ENCODE measurements at places on chromosomes 7 and 10. TPM values are rescaled to one million over a fixed set of nuclear protein-coding genes. Genes with fewer than 3 reads are reported as not detected.

Gene CNNM1
- total RNA-seq = 3.0 TPM

Gene LMTK2
- total RNA-seq = 25.5 TPM

Gene ZNF503
- total RNA-seq = 53.5 TPM

Gene ZNF467
- total RNA-seq = 15.4 TPM

Gene HOXA2
- total RNA-seq = 7.0 TPM

Gene DEPP1
- total RNA-seq = 153 TPM

Gene ELFN1
- 0.62 TPM for total RNA-seq

DNA sequence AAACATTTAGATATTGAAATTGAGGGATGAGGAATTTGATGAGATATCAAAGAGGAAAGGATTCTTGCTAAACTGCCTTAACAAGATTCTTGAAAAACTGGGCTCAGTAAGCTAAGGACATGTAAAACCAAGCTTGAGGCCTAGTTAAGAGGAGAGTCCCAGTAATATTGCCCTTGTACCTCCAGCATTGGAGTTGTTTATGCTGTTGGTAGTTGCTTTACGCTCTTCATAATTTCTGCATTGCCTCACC, 156.1 kb upstream of the TRIM24 start:
- ATAC-seq = no peak

- ATAC-seq = peak; percentile 72
Observed at GRCh38 chr10:87734987-87735827, 75.5 kb downstream of the PAPSS2 start.

DNA sequence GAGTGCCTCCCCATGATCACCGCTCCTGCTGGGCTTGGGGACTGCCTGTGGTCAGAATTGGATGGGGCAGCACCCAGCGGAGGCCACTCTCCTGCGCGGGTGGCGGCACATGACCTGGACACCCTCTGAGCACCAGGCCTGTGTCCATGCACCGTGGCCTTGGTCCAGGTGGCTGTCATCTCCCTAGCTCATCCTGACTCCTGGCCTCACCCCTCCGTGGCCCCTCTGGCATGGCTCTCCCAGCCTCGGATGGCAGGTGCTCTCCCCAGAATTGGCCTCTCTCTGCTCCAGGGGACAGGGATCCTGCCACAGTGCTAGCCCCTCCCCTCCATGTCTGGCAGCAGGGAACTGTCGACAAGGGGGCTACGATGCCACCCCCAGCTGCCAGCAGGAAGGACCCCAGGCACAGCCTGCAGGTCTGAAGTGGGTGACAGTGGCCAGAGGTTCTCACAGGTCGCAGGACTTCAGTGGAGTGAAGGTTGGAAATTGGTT, 37.2 kb upstream of the BTBD16 start:
- ATAC-seq = no peak

GRCh38 chr7:54712820-54713219, 46.2 kb downstream of the SEC61G start:
- ATAC-seq = no peak

GRCh38 chr10:132036153-132036886, 29.4 kb upstream of the JAKMIP3 start:
- ATAC-seq = peak; percentile 62

DNA sequence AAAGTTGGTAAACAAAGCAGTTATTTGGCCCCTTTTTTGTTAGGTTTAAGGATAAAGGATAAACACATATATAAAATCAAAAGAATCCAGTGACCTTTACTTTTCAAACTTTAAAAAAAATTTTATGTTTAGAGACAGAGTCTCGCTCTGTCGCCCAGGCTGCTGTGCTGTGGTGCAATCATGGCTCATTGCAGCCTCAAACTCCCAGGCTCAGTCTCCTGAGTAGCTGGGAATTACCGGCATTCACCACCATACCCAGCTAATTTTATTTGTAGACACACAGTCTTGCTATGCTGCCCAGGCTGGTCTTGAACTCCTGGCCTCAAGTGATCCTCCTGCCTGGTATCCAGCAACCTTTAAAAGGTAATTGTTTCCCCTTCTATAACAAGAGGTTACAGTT, 31.3 kb downstream of the GNA12 start:
- no peak for ATAC-seq

DNA sequence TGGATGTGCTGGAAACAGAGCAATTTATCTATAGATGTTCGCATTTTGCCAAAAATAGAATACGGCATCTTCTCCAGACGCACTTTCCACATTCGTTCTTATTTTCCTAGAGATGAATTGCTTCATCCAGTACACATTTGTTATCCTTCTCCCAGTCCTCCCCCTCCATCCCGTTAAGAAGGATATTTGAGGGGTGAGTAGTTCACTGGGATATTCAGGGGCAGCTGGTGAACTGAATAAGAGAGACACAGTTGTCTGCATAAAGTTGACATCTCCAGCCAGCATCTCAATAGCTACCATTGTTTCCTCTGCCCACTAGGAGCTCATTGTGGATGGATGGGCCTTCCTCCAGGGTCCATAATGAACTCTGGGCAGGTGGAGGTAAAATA, 456.8 kb upstream of the NRP1 start:
- no peak for ATAC-seq

DNA sequence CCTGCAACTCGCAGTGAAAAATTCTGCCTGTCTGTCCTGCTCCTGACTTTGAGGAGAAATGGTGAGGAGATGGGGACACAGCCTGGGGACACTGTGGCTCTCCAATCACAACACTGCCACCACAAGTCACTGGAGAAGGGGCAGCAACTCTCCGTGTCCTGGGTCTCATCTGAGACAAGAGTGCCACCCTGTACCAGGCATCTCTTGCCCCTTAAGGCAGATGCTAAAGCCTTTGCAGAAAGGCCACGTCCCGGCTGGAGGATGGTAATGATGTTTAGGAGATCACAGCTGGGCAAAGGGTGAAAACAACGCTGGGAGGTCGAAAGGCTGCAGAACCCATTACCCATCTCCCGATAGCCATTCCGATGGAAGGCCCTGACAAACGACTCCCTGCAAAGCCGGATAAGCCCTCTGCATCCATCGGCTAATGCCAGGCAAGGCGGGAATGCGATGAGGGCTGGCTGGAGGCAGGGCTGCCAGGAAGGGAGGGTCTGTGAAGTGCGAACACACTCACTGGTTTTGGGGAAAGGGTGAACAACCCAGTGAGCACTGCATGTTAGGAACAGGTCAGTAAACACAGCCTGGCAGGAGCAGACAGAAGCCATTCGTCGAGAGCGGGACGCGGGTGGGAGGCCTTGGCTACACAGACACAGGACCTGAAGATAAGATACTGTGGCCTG, 190.8 kb downstream of the ADARB2 start:
- ATAC-seq = no peak

- ATAC-seq = no peak
Observed at GRCh38 chr7:141511676-141512396, 39.4 kb upstream of the AGK start.

- ATAC-seq = no peak
Observed at GRCh38 chr10:117216028-117216427, 18.7 kb downstream of the KCNK18 start.

DNA sequence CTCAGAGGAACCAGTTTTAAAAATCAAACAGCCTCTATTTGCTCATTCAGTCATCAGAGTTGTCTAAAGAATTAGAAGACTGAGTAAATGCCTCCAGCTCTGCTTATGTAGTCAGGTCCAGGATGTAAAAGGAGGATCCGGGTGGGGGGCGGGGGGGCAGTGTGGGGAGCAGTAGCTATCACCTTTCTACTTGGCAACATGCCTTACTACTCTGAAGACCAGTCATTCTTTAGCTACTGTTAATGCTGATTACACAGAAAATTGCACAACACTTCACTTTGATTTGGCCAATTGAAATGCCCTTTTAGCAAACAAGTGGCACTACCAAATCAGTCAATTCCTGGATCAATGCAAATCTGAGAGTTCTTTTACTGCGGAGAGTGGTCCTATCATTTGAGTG, 164.2 kb downstream of the NXPH1 start:
- no peak for ATAC-seq

- no peak for ATAC-seq
Observed at GRCh38 chr10:50316695-50317648, 65.7 kb upstream of the ASAH2 start.

- ATAC-seq = no peak
Observed at GRCh38 chr10:73858750-73859427, 15.5 kb downstream of the CAMK2G start.

DNA sequence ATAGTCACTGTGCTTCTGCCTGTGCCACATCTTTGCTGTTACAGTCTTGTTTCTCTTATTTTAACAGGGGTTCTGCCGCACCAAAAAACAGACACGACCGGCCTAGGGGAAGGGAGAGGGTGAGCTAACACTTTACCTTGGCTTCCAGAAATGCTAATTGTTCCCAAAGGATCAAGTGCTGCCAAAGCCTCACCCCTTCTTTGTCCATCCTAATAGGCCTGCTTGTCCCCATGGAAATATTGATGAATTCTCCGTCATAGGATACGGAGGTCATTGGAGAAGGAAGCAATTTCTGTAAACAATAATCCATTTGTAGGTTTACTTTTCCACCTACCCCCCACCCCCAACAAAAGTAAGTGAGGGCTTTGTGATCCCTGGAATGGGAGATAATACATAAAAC, 567.3 kb downstream of the KCNMA1 start:
- ATAC-seq = no peak

GRCh38 chr10:110137142-110137545, 70.3 kb upstream of the MXI1 start:
- ATAC-seq = peak; percentile 82

- ATAC-seq = no peak
Observed at GRCh38 chr10:95522117-95522516, 39.1 kb downstream of the SORBS1 start.

DNA sequence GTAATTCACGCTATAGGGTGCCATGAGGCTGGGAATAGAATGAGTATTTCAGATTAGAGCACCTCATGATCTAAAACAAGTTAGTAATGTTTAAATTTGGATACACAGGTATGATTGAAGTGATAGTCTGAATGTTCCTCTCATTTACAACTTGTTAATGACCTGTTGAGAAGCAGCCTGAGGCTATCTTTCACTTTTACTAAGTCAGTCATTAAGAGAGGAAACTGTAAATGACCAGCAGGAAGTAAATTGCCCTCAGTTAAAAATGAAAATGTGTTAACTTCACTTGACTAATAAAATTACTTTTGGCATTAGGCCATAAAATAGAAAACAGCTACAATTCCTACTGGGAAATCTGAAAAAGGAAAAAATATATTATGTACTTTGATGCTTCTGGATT, 1042.0 kb downstream of the DNAJB9 start:
- no peak for ATAC-seq

GRCh38 chr7:26329520-26330255, 38.0 kb downstream of the SNX10 start:
- no peak for ATAC-seq

DNA sequence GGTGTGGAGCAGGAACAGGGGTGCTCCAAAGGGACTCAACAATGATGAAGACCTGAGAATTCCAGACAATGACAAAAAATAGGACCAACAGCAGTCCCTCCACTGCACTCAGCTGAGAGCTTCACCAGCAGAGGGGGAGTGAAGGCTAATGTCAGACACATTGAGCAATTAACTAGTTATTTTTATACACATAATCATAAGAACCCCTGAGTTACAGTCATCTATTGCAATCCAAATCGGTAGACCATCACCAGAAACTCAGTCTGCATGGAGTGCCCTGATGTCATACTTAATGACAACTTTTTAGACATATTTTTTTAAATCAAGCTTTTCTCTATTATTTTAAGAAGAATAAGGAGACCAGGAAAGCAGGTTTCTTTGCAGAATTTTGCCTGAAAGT, 30.6 kb upstream of the IKZF1 start:
- no peak for ATAC-seq

DNA sequence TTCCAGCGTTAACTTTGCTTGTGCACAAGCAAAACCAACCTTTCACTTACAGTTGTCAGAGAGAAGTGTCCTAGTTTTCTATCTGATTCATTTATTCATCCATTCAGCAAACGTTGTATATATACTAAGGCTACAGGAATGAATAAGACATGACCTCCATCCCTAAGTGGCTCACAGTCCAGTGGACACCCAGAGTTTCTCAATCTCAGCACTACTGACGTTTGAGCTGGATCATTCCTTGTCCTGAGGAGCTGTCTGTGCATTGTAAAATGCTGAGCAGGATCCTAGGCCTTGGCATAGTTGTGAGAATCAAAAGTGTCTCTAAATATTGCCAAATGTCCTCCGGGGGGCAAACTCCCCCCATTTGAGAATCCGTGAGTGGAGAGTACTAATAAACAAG, 166.7 kb upstream of the PRKCQ start:
- ATAC-seq = no peak

- ATAC-seq = no peak
Observed at GRCh38 chr7:30965883-30966282, 2.1 kb downstream of the GHRHR start.

- no peak for ATAC-seq
Observed at GRCh38 chr7:19099924-19100323, 17.5 kb downstream of the TWIST1 start.

DNA sequence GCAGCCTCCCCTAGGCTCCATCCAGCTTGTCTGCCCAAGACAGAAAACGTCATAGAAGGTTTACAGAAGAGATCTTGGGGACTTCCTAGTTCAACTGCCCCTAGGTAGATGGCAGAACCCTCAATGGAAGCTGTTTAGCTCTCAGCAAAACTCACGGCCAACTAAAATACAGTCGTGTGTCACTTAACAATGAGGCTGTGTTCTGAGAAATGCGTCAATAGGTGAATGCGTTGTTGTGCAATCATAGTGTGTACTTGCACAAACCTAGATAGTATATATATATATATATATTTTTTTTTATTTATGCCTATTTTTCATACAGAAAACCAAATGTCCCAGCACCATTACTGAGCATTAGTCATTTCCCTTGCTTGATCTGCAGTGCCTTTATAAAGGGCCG, 100.4 kb upstream of the SH2B2 start:
- no peak for ATAC-seq

GRCh38 chr10:119254335-119254734, 47.0 kb downstream of the GRK5 start:
- ATAC-seq = no peak

DNA sequence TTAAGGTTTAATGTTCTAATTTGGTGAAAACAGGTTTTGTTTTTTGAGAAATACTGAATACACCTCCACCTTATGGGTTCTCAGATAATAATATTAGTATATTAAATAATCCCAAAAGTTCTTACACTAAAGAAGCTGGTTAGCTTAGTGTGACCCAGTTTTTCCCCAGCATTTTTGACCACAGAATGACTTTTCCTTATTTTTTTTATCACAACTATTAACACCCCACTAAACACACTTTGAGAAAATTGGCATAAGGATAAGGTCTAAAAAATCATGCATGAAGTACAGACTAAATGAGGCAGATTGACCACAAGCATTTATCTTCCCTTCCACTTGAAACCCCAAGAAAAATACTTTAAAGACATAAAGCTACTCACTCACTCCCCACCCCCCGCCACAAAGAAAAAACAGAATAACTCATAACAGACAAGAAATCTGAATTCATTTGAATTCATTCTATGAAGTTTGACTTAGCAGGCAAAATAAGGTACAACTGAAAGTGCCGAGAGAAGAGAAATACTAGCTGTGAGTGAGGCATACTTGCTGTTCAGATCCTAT, 49.7 kb upstream of the WNT16 start:
- ATAC-seq = no peak
